ENCODE measurements at places on chromosomes 4 and X.

DNA sequence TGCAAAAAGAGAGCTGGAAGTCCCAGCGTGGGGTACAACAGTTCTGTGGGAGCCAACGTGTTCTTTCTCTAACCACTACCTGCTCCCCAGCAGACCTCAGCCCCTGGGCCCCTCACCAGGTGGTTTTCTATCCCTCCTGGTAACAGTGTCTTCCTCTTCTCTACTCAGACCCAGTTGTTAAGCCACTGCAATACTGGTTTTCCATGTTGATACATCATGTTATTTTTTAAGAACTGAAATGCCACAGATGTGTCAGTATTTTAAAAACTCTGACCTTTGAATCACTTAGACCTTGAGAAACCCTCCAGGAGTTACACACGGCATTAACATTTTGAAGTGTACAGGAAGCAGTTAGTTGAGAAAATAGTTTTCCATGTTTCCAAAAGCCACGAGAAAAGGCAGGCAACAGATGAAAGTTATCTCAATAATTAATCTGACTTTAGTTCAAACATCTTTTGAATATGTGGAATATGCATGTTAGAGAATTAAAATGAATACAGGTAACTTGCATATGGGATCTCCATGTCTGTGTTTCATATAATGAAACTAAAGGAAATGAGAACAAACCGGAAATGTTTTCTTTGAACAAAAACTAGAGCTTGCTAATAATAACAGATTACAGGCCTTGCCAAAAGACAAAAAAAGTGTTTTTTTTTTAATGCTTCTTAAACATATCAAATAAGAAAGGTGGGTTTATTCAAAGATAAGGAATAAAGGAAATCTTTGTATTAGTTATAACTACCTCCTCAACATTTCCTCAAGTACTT, 108.8 kb downstream of the ZNF827 start:
- DNase-seq: no peak

GRCh38 chrX:65017451-65017850, 41.2 kb upstream of the ZC4H2 start:
- no peak for DNase-seq

GRCh38 chrX:110414679-110415439, 56.2 kb downstream of the RTL9 start:
- no peak for DNase-seq

GRCh38 chr4:184255361-184255760, 37.7 kb upstream of the ENPP6 start:
- DNase-seq: no peak

DNA sequence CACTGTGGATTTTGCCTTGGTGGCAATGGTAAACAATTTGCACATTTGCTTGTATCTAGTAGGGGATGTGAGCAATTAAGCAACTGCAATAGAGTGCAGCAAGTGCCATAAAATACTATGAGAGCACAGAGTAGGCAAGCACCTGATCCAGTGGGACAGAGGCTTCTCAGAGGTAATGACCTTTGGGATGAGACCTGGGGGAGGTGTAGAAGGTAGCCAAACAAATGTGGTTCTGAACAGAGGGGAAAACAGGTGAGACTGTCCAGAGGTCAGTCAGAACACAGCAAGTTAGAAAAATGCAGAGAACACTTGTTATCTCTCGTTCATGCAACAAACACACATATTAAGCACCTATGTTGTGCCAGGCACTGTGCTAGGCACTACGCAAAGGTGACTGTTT, 21.4 kb upstream of the ANK2 start:
- no peak for DNase-seq
